ENCODE measurements at places on chromosomes 2 and 18. TPM values are rescaled to one million over a fixed set of nuclear protein-coding genes. Genes with fewer than 3 reads are reported as not detected.

GRCh38 chr2:24454294-24454693, 36.8 kb upstream of the NCOA1 start:
- no peak for DNase-seq

DNA sequence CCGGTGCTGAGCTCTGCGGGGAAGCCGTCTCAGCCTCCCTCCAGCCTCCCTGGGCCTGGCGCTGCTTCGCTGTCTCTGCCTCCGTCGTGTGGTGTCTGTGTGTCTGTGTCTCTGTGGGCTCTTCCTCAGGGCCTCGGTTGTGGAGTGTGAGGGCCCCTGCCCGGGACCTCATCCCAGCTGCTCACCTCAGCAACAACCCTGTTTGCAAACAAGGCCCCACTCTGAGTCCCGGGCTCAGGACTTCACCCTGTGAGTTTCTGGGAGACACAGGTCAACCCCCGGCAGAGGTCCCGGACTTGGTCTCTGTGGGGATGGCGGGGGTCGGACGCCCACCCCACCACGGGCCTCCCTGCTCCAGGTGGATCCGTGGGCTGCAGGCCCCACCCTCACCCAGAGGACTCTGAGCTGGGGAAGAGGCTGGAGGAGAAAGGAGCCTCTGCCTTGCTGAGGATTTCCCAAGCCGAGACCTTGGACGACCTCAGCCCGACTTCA, 127.4 kb upstream of the CTDP1 start:
- no peak for DNase-seq

DNA sequence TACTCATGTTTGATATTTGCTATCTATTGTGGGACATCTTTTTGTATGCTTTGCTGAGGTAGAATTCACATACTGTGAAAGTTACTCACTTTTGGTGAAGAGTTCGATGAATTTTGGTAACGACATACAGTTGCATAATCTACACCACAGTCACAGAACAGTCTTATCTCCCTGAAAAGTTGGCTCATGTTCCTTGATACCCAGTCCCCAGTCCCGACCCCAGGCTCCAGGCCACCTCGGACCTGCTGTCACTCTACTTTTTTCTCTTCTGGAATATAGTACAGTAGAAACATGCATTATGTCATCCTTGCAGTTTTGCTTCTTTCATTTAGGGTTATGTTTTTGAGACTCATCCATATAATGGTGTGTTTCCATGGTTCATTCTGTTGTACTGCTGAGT, 191.7 kb downstream of the FAM210A start:
- DNase-seq = no peak

DNA sequence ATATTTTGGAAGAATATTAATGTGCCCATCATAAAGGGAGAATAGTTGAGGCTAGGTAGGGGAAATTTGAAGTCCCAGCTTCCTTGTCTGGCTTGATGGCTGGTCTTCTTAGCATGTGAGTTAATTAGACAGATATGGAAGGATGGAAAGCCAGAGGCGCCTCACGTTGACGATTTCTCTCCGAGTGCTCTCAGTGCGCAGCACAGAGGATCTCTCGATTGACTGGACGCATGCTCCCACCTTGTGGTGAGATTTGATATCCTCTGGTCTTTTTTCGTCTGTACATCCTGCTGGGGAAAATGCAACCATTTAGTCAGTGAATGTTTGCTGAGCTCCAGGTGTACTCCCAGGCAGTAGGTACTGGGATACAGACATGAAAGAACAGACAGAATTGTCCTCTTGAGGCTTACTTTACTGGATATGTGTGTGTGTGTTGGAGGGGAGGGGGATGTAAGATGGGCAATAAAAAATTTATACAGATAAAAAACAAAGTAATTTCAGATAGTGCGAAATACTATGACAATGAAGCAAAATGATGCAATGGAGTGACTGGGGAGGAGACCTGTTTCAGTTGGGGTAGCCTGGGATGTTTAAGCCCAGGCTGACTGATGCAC, 66.9 kb upstream of the ZNG1B start:
- DNase-seq = peak; percentile 78

ZNG1B gene
- 46.0 TPM for total RNA-seq

- DNase-seq = no peak
Measured at GRCh38 chr18:43031169-43031568, 84.3 kb downstream of the RIT2 start.

IL37 gene
- total RNA-seq = not detected

DNA sequence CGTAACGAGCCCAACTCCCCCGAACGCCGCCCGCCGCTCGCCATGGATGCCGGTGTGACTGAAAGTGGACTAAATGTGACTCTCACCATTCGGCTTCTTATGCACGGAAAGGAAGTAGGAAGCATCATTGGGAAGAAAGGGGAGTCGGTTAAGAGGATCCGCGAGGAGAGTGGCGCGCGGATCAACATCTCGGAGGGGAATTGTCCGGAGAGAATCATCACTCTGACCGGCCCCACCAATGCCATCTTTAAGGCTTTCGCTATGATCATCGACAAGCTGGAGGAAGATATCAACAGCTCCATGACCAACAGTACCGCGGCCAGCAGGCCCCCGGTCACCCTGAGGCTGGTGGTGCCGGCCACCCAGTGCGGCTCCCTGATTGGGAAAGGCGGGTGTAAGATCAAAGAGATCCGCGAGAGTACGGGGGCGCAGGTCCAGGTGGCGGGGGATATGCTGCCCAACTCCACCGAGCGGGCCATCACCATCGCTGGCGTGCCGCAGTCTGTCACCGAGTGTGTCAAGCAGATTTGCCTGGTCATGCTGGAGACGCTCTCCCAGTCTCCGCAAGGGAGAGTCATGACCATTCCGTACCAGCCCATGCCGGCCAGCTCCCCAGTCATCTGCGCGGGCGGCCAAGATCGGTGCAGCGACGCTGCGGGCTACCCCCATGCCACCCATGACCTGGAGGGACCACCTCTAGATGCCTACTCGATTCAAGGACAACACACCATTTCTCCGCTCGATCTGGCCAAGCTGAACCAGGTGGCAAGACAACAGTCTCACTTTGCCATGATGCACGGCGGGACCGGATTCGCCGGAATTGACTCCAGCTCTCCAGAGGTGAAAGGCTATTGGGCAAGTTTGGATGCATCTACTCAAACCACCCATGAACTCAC, 673 bp downstream of the PCBP1 start:
- DNase-seq = peak; percentile 65

PLEKHM3 gene
- 15.2 TPM for total RNA-seq

- DNase-seq = no peak
Measured at GRCh38 chr2:148721991-148722777, 77.6 kb downstream of the EPC2 start.

DNAJC27 gene
- total RNA-seq = 14.6 TPM

DNA sequence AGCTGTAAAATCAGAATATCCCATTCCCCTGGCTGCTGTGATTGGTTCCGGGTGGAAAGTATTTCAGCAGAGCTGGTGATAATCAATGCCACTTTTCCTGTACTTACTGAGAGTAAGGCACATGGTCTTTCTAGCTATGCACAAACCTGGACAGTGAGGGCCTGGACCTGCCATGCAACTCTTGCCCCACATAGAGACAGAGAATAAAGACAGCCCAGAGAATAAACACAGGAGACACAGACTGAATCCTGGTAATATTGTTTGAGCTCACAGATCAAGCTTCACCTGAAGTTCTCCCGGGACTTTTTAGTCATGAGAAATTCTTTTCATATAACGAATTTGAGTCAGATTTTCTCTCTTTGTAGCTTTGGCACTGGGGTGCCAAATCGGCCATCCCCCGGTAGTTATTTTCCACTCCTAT, 81.9 kb downstream of the ACAA2 start:
- no peak for DNase-seq

CCDC150 gene
- total RNA-seq = 1.4 TPM

GRCh38 chr2:40488101-40488601, 36.3 kb upstream of the SLC8A1 start:
- DNase-seq = no peak

SLC9A2 gene
- total RNA-seq = 21.1 TPM

- no peak for DNase-seq
Measured at GRCh38 chr2:217976301-217976700, 26.5 kb downstream of the TNS1 start.

GRCh38 chr2:40324656-40325055, 127.2 kb downstream of the SLC8A1 start:
- no peak for DNase-seq

DNA sequence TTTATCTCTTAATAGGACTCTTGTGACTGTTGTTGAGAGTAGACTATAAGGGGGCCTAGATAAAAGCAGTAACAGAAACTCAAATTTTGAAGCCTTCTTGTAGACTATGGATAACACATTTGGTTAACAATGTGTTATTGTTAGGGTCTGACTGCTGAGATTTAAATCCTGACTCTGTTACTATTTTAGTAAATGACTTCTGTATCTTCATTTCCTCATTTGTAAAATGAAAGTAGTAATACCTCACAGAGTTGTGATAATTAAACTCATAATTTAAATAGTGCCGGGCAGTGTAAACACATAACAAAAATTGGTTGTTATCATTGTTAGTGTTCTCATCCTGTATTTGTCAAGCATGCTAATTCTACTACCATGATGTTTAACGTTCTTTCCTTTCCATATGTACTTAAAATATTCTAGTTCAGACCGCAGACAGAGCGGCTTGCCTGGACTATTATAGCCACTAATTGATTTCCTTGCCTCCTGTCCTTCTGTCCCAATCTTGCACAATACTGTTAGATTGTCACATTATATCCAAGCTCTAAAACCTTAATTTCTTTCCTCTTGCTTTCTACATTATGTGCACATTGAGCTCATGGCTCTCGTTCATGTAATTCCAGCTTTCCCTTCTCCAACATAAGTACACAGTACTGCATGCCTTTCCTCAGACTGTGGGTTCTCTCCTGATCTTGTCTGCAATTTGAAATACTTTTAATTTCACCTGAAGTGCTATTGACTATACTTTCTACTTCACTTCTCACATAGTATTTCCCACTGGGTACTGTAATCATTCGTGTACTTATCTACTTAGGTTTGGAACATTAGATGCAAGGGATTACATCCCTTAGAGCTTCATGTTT, 48.4 kb downstream of the RBBP8 start:
- DNase-seq = no peak

MSH6 gene
- total RNA-seq = 30.5 TPM

DNA sequence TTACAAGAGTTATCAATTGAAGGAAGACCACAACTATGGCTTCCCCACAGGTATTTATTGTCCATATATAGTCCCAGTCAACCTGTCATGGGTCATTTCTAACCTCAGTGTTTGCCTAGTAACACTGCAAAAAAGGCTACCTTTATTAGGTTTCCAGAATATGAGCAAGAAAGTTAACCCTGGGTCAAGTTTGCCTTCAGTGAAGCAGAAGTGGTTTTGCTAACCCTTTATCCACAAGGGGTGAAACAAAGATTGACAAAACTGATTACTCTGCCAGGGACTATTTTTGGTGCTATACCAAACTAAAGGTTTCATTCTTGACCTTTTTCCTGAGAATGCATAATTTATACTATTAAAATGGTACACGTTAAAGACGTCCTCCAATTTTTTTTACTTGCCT, 28.8 kb downstream of the SP100 start:
- no peak for DNase-seq

DNA sequence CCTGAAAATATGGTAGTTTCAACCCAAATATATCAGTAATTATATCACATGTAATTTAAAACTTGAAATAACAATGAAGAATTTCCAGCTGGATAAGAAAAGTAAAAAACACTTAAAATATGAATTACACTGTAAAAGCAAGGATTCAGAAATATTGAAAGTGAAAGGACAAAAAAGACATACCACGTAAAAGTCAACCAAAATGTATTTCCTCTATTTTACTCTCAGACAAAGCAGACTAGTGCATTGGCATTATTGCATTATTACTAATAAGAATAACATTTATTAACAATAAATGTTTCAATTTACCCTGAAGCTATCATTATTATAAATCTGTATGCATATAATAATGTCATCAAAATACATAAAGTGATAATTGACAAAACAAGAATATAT, 445.1 kb upstream of the TRIB2 start:
- DNase-seq = no peak

DNA sequence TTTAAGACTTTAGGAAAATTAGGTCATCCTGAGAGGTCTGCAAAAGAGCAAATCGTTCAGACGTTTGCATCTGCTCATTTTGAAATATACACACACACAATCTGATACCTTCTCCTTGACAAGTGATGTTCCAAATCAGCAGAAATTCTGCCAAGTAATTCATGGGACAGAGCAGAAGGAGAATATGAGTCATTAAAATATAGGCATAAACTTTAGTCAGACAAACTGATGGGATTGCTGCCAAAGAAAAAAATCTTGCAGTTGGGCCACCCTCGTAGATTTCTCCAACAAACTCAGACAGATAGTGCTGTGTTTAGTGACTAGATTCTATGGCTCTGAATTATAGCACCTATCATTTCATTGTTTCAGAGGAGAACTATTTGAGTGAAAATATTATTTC, 336.3 kb downstream of the NYAP2 start:
- DNase-seq = no peak

SCYGR1 gene
- total RNA-seq = not detected

MOGAT1 gene
- not detected for total RNA-seq

DNA sequence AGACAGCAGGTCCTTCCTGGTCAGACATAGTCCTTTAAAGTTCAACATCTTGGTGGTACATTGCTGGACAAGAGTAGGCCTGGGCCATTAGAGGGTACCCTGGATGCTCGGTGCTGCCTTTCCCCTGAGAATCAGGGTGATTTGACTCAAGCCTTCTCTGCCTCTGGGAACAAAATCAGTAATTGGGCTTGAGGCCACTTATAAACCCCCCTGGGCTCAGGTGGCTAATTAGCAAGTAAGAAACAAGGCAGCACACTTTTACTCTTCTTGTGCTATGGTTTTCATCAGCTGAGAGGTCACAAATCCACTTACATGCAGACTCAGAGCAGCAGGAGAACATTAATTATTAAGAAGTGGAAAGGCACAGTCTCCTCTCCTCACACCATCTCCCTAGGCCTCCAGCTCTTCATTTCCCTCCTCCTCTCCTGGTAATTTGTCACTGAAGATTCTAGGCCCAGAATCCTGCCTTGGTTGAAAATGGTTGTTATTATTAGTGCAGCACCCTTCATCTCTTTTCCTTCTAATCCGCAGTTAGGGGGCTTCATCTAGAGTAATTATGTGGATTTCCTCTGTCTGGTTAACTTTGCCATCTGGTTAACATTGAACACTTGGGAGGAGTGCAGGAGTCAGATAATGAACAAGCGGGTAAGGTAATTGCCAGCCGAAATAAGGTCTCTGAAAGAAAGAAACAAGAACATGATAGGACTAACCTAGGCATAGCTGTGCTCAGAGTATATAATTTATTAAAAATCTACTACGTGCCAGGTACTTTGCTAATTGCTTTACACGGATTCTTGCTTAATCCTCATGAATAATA, 29.7 kb upstream of the CASP10 start:
- no peak for DNase-seq

CCL20 gene
- total RNA-seq = 2.3 TPM

ANKRD30BL gene
- total RNA-seq = 0.36 TPM

STK17B gene
- total RNA-seq = 29.7 TPM

GRCh38 chr2:105409717-105410116, 10.9 kb upstream of the FHL2 start:
- DNase-seq = peak; percentile 86

COL4A3 gene
- 23.3 TPM for total RNA-seq

- DNase-seq = no peak
Measured at GRCh38 chr18:68448736-68449135, 266.2 kb downstream of the TMX3 start.

PLB1 gene
- 9.9 TPM for total RNA-seq

FOXI3 gene
- total RNA-seq = not detected

UBE2F gene
- 44.4 TPM for total RNA-seq

All from ureter (tissue), 1 donor.